ENCODE measurements at places on chromosomes 1 and 21. TPM values are rescaled to one million over a fixed set of nuclear protein-coding genes. Genes with fewer than 3 reads are reported as not detected.

- no peak for DNase-seq
Measured at GRCh38 chr21:42448686-42449085, 45.0 kb downstream of the UBASH3A start.

The SIKE1 gene
- total RNA-seq = 87.6 TPM

The C4BPA gene
- total RNA-seq = not detected

GRCh38 chr1:2277741-2278488 lies 49.8 kb downstream of the SKI start:
- no peak for DNase-seq

DNA sequence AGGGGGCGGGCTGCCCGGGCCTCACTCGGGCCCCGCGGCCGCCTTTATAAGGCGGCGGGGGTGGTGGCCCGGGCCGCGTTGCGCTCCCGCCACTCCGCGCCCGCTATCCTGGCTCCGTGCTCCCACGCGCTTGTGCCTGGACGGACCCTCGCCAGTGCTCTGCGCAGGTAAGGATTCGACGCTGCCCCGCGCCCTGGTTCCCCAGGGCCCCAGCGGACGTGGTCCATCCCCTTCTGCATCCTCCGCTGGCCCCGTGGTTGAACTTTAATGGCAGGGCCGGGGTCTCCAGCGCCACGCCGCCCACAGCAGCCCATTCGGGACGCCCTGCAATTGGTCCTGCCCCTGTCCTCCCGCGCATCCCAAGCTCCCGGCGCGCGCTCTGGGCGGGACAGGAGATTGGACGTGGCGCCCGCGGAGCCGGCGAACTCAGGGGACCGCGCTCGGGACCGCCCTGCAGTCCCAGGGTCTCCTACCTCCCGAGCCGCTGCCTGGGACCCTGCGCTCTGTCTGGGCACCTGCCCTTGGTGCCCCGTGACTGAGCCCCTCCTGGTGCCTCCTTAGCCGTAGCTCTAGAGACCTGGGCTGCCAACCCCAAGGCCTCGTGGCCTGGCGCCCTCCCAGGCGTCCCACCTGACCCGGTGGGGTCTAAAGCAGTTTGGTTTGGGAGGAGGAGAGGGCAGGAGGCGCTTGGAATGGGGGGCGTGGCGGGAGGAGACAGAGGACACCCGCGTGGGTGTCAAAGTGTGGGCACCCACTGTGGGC lies at the start of gene ALPL:
Gene ALPL (plus strand): TSS at position 73 of the 762 bp plus-strand sequence. CDS start 44,659 bp downstream, outside the sequence.
- no peak for DNase-seq

The RNU1-4 gene
- under 0.01 TPM for total RNA-seq

The HTR6 gene
- total RNA-seq = not detected

The FAAP20 gene
- 38.4 TPM for total RNA-seq

The TMPRSS15 gene
- total RNA-seq = 0.07 TPM

GRCh38 chr1:182281541-182281940 lies 110.0 kb downstream of the GLUL start:
- peak; percentile 15 for DNase-seq

All from HT1080 (cell line).